Stimulated activated CD4-positive, alpha-beta T cell treated with anti-CD3 and anti-CD28 coated beads, TNF-alpha, amount 100 ng/mL, for 48 hours (primary cell): ENCODE measurements at places on chromosomes 6 and 20.

DNA sequence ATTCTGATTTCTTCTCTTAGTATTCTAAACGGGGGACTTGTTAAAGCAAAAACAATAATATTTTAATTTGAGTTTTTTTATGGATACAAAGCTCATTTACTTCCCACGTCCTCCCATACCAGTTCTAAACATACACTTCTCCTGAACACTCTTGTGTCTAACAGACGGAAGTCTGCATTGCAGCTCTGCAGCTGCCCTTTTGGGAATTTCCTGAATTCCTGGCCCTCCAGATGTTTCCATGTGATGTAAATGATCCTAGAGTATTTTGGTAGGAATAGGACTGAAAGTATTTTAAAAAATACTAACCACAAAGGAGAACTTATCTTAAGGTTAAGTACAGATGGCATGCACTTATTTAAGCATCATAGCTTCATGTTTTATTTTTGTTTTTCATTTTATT, 886.7 kb downstream of the TBC1D32 start:
- no peak for DNase-seq

DNA sequence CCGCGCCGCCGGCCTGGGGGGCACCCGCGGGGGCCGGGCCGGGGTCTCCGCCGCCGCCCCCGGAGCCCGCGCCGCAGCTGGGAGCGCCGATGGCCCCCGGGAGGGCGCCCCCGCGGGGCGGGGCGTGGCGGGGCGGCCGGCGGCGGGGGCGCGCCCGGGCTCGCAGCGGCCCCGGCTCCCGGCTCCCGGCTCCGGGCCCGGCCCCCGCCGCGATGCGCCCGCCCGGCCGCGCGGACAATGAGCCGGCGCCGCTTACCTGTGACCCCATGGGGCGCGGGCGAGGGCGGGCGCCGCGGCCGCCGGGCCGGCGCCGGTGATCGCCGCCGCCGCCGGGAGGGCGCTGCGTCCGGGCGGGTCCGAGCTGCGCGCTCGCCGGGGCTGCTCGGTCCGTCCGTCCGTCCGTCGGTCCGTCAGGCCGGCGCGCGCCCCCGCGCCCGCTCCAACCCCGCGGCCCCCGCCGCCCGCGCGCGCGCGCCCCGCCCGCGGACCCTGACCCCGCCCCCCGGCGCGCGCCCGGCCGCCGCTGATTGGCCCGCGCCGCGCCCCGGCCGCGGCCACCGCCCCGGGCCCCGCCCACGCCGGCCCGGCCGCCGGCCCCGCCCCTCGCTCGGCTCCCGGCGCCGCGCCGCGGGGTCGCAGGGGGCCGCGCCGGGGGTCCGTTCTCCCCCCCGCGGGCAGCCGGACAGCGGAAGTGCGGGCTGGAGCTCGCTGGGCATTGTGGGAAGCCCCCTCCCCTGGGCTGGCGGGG, at the start of gene ZBTB46:
Gene ZBTB46 (minus strand): TSS at position 424 of the 748 bp plus-strand sequence. CDS start 40,507 bp downstream, outside the sequence.
- DNase-seq, result no peak

DNA sequence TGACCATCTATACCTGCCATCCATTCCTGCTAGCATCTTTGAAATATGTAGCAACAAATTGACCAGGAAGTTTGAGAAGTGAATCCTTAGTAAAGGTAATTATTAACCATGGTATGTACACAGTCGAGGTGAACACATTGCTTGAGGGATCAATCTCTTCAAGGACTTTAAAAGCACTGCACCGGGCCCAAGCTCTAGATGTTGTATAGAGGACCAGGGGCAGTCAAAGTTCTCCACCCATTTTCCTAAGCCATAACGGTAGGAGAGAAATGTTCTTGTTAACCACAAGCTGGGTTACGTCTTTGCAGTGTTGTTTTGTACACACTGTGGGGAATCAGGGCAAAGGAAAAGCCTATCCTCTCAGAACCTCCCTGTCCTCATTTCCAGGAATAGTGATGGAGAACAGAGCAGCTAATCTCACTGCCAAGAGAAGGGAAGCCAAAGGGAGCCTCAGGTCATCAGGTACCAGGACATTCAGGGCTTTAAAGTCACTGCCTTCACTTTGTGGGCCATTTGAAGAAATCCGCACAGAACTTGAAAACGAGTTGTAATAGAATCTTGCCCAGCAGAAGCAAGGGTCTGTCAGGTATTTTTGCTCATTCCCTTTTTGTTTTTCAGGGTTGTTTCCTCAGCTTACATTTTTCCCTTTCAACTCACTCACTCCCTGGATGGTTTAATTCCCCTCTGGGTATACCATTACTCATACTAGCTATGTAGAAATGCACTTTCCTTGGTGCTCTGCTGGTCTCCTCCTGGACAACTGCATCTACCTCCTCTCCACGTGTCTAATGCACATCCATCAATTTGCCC, 5.3 kb upstream of the PM20D2 start:
- no peak for DNase-seq

DNA sequence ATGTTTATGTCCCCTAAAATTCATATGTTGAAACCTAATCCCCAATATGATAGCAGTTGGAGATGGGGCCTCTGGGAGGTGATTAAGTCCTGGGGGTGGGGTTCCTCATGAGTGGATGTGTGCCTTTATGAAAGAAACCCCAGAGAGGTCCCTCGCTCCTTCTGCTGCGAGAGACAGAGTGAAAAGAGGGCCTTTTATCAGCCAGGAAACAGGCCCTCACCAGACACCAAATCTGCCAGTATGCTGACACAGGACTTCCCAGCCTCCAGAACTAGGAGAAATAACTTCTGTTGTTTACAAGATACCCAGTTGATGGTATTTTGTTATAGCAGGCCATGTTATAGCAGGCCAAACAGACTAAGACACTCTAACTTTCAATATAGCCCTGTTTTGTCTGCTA, 100.9 kb upstream of the NFATC2 start:
- no peak for DNase-seq

DNA sequence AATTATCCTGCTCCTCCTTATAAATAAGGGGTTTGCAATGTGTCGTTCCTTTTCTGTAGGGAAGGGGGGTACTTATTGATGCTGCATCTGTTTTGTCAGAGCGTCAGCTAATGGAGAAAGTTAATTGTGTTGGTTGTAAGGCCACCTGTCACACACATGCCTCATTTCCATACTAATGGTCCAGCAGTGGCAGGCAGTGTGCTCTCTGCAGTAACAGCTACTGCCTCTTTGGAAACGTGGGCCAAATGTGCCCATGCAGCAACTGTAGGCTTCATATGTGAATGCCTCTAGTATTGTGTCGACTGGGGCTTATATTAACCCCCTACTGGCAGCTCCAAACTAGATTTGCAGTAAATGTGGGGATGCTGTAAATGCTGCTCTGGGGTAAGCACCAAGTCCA, 56.3 kb upstream of the OLIG3 start:
- no peak for DNase-seq

- DNase-seq, result no peak
Observed at GRCh38 chr6:77548662-77549366, 85.5 kb upstream of the HTR1B start.

- DNase-seq, result no peak
Observed at GRCh38 chr6:155708100-155708499, 252.5 kb upstream of the NOX3 start.

DNA sequence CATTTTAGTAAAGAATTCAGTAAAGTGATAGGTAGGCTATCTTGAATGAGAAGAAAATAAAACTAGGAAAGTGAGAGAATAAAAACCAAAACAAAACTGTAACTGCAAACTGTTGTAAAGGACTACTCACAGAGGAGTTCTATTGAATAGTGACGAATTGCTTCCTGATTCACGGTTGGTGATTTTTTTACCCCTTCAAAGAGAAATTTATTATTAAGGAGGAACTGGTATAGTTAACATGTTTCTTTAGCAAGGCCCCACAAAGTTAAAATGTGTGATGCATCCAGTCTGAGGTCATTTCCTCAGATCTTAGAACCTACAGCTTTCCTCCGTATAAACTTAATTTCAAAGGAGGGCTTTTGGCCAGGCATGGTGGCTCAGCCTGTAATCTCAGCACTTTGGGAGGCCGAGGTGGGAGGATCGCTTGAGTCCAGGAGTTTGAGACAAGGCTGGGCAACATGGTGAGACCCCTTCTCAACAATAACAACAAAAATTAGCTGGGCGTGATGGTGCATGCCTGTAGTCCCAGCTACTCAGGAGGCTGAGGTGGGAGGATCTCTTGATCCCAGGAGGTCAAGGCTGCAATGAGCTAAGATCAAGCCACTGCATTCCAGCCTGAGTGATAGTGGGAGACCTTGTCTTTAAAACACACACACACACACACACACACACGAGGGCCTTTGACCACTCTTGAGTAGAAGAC, 8.3 kb downstream of the PRDM1 start:
- DNase-seq, result no peak

DNA sequence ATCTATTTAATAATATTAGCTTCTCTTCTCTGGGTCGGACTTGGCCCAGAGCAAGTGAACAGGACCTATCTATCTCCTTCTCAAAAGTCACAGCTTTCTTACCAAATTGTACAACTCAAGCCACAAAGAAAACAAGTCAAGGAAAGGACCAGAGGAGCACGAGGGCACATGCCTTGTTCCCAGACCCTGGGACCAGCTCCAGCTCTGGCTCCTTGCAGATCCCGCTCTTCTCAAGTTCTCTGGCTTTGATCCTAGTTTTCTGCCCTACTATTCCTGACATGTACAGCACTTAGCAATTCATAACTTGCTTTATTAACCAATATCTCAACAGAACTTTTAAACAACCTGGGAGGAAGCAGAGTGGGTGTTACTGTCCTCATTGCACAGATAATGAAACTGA, 185.9 kb downstream of the ESR1 start:
- DNase-seq, result no peak

- no peak for DNase-seq
Observed at GRCh38 chr6:77433888-77434287, 29.4 kb downstream of the HTR1B start.

GRCh38 chr20:32575805-32576204, 9.3 kb downstream of the NOL4L start:
- DNase-seq, result no peak

GRCh38 chr6:53608396-53608795, 57.2 kb downstream of the KLHL31 start:
- DNase-seq, result no peak
